Ureter (tissue), 1 donor: ENCODE measurements at places on chromosomes 6 and 20.

DNA sequence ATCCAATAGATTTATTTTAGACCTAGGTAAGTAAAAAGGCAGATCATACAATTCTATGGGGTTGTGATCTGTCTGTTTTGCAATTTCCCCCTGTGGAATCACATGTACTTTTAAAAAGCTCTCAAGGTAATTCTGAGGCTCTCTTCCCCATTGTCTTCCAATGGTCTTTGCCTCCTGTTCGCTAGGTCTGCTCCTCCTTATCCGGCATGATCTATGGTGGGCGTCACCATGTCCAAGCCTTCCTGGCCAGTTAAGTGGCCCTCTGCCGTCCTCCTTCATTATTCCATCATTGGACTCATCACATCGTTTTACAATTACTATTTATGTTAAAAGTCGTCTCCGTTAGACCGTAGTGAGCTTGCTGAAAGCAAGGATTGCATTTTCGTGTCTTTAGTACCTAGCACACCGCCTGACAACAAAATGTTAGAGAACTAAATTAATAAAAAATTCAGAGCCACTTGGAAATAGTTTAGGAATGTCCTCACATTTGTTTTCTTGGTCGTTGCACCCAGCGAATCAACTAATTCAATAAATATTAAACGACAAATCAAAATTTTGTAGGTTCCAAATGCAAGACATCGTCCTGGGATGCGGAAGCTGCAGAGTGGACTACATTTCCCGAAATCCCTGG is 2.2 kb upstream of the STXBP5 start:
- no peak for DNase-seq

DNA sequence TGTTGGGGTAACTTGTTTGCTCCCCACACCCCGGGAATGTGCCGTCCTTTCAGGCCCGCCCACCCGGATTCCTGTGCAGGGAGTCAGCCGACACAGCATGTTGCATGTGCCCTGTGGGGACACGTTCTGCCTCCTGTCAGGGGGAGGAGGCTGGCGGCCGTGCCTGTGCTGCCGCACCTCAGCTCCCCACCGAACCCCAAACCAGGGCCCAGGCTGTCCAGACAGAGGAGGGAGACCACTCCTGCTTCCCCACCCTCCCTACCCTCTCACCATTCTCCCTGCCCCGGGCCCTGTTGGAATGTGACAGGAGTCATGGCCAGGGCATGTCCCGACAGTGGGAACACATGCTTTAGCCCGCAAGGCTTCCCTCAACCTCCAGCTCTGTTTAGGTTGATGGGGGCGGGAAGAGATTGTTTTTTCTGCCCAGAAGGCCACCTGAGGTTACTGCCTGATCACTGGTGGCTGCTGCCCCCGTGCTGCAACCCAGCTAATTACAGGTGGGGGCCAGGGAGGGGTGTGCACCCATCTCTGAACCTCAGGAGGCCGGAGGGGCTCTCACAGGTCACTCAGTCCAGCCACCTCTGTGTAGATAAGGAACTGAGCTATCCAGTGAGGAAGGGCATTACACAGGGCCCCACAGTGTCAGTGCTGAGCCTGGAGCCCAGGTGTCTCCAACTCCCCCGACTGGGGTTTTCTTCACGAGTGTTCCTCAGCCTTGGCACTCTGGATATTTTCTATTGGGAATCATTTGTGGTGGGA is 13.6 kb downstream of the LRRC73 start:
- peak; percentile 70 for DNase-seq

DNA sequence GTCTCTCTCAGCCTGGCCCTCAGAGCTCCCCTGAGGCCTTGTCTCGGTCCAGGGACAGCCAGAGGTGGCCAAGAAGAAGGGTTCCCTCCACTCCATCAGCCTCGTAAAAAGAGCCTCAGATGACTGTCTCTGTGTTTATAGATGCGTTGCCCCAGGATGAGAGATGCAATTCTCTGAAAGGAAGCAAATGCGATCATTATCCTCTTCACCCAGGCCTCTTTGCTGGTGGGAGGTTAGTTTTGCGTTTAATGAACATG is 90.4 kb downstream of the YTHDF1 start:
- DNase-seq = no peak

- DNase-seq = no peak
Measured at GRCh38 chr6:157755746-157756411, 67.2 kb upstream of the SNX9 start.

DNA sequence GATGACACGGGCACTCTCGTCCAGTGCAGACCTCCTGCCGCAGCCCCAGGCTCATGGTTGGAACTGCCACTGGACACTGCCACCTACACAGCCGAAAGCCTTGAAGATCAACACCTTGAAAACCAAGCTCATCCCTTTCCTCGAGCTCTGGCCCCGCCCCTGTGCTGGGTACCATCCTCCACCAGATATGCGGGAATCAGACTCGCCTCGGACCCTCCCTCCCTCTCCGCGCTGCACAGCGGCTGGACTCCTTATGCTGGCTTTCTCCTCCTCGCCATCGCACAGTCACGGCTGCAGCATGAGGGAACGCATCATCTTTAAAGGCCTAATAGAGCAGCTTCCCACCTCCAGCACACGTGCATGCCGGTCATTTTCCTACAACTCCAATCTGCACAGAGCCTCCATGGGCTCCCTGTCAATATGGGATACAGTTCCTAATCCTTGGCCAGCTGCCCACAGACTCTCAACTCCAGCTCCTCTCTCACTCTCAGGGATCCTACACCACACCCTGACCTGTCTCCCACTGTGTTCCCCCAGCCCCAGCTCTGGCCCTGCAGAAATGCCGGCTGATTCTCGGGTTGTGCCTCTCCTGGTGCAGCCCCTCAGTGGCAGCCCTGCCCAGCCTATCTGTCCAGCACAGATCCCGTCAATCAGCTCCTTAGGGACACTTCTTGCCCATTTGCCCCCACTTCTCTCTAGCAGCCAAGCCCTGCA is 23.2 kb downstream of the TXNDC5 start:
- no peak for DNase-seq

DNA sequence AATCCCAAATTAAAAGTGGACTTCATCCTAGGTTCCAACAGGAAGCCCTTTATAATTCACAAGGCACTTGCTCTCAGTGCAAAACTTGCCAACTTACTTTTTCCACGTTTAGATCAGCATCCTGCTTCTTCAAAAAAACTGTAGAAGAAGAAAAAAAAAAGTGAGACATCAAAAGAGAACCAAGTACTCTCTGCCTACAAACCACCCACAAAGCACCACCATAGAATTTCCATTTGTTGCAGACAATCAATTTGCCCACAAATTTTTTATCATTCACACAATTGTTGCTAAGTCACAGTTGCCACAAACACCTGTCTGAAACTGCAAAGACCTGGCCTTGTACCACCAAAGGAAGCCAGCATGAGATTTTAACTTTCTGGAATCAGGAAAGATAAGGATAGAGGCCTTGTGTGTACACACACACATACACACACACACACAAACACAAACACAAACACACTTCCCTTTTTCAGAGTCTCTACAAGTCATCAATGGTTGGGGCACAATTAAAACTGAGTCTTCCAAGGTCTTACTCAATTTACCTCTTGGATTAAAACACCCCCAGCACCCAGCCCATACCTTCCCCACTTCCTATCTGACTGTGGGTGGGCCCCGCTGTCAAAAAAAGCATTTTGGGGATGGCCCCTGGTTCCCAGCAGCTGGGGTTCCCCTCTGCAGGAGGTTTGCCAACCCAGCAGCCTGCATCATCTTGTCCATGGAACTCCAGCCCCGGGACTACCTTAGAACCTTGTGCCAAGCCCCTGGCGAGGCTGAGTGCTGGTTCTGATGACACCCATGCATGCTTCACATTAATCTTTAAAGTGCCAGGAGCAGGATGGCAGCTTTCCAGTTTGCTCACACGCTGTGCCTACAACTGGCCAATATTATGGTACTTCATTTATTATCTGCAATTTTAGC is 26.5 kb downstream of the FYN start:
- no peak for DNase-seq

DNA sequence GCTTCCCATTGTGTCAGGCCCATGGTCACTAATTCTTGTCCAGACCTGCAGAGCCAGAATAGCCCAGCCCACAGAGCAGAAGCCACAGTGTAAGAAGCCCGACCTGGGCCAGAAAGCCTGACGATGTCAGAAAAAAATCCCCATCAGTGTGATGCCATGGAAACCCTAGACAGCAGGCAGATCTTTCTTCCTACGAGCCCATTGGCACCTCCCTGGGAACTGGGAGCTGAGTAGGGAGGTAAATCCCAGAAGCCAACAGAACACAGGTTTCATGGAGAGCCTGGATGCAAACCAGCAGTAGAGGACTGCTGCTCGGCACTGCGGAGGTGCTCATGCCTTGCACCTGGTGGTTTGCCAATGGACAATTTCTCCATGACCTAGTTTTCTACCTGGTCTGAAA is 82.2 kb upstream of the SLC22A16 start:
- DNase-seq = no peak

GRCh38 chr6:43263314-43264178 is 20.3 kb downstream of the TTBK1 start:
- peak; percentile 83 for DNase-seq

GRCh38 chr20:8783734-8784133 is 285.2 kb upstream of the PLCB4 start:
- no peak for DNase-seq

DNA sequence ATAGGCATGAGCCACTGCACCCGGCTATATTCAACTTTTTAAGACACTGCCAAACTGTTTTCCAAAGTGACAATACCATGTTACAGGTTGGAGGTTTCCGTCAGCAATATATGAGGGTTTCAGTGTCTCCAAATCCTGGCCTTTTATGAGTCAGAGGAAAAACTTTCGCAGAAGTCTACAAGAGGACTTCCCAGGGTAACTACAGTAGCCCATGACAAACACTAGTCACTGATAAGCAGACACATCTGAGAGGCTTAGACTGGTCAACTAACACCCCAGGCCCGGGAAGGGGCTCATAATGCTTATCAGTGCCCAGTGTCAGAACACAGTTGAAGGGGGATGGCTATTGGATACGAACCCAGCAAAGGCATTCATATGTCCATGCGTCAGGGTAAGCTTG is 85.4 kb downstream of the SOX4 start:
- no peak for DNase-seq

GRCh38 chr20:22333885-22334545 is 250.4 kb downstream of the FOXA2 start:
- peak; percentile 54 for DNase-seq
